Ecto neural progenitor cell (in vitro differentiated cells): ENCODE measurements at places on chromosomes 4 and X.

DNA sequence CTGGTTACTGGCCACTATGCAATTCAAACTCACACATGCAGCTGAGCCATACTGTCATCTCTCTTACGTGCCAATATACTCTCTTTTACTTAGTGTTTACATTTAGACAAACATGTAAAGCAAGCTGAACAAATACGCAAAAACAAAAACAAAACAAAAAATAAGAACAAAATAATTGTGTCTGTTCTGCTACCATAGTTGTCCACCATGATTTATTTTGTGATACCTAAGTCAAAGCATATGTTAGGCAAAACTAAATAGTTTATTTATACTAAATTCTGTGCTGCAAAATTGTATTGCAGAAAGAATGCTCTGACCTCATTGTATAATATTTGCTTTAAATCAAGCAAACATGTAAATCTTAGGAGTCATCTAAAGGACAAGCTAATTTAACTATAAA is 943.2 kb upstream of the AGA start:
- no peak for DNase-seq

DNA sequence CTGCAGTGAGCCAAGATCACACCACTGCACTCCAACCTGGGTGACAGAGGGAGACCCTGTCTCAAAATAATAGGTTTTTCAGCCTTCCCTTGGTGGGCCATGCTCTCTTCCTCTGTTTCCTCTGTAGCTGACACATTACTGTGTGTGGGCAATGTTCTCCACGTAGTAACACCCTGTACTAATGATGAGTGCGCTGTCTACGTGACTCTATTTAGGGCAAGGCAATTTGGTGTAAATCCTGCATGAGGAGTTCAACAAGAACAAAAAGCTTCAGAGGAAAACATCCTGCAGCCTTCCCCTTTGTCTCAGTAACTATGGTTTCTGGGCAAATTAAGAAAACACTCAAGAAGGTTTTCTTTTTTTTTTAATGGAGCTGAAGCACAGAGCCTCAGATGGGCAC is 24.4 kb upstream of the JAKMIP1 start:
- DNase-seq, result no peak

GRCh38 chr4:157219711-157220370 is 687 bp upstream of the GRIA2 start:
- DNase-seq, result no peak

GRCh38 chr4:152117520-152117919 is 356.7 kb upstream of the GATB start:
- DNase-seq, result no peak

DNA sequence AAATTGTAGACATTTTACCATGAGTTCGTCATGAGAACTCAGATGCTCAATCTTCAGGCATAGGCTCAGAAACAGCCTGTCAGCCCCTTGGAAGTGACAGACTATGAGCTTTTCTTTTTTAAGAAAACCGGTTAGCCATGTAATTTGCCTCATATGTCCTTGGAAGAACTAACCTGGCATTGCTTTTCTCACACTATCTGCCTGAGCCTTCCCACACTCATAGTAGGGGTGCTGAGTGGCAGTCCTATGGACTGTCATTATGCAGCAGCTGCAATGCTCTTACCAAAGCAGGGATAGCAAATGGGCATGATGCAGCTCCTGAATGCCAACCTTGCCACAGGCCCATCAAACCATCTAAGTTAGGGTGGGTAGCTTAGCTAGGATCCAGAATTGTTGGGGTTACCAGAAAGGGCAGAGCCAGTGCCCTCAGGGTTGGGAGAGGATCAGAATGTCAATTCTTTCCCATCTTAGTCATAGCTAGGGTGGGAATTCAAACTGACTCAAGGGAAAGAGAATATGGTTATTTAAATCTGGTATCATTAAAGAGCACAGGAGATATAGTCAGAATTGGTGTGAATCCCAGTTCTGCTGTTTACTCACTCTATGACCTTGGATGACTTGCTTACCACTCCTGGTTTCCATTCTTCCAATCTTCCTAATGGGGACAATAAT is 230.6 kb upstream of the CPEB2 start:
- DNase-seq, result no peak

- no peak for DNase-seq
Observed at GRCh38 chr4:103008875-103009729, 10.4 kb downstream of the SLC9B1 start.

DNA sequence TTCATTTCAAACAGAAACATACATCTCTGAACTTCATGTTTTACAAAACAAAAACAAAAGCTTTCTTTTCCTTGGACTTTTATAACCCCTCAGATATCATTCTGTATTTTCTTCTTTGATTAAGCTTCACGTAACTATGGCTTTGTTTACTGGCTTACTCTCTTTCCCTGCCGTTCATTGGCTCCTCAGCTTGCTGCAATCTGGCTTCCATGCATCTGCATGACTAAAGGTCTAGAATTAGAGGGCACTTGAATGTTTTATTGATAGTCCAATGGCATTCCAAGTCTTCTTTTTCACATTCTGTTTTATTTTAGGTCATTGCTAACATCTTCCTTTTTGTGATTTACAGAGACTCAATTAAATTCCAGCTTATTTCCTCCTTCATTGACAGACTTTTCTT is 487.6 kb downstream of the GRXCR1 start:
- DNase-seq, result no peak

DNA sequence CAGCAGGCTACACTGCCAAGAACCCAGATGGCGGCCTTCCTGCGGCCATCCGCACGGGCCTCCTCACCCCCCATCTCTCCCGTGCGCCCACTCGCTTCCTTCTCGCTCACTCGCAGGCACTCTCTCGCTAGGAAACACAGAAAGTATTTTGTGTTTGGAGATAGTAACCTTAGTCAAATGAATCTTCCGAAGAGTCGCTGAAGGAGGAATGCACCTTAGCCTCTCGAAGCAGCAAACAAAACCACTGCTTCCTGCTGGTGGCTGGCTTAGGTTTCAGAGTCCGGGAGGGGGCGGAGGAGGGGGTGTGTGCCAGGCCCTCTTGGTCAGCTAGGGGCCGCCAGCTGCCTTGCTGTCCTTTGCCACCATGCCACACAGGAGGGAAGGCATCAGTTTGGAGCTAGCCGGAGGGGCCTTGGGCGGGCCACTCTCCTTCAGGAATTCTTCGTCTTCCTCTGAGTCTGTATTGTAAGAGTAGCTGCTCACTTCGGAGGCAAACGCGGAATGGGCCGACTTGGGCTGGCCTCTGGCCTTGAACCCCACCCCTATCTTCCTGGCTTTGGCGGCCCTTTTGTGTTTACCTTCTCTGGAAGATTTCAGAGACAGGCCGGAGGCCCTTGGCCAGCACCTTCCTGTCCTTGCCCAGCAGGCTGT is 73.2 kb upstream of the UCP1 start:
- DNase-seq, result no peak

- no peak for DNase-seq
Observed at GRCh38 chr4:33494150-33494549, 2750.2 kb downstream of the ARAP2 start.

GRCh38 chr4:53538756-53539155 is 52.5 kb downstream of the LNX1 start:
- DNase-seq, result no peak

DNA sequence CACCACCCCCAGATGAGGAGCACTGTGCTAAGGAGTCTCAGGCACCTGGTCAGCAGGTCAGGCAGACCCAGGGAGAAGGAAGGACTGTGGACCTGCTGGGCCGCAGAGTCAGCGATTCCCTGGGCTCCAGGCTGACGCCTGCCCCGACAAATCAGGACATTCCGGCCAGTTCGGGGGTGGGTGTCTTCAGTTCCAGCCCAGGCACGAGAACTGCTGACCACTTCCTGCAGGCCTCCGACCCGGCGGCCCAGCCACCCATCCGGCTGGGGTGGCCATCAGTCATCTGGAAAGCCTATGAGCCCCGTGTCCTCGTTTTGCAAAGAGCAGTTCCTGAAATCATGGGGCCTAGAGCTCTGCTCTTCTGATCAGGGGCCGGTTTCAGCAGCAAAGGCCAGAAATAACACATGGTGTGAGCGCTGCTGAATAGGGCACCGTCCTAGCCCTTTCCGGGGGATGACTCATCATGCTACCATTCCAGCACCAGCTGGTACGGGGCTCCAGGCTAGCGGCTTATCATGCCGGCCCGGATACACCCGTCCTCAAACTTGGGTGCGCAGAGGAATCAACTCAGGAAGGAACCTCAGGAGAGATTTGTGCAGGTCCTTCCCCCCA is 7.8 kb upstream of the SH3TC1 start:
- DNase-seq, result no peak
